Muscle of back (tissue), 13 donors: ENCODE measurements at places on chromosomes 6 and 20. TPM values are rescaled to one million over a fixed set of nuclear protein-coding genes. Genes with fewer than 3 reads are reported as not detected.
A peak's percentile ranks its signal among the peaks of the same experiment; 100 is the strongest.

ATP6V1G2 gene
- polyA plus RNA-seq: 3.4 TPM

ZBTB46 gene
- polyA plus RNA-seq: 13.1 TPM

DNA sequence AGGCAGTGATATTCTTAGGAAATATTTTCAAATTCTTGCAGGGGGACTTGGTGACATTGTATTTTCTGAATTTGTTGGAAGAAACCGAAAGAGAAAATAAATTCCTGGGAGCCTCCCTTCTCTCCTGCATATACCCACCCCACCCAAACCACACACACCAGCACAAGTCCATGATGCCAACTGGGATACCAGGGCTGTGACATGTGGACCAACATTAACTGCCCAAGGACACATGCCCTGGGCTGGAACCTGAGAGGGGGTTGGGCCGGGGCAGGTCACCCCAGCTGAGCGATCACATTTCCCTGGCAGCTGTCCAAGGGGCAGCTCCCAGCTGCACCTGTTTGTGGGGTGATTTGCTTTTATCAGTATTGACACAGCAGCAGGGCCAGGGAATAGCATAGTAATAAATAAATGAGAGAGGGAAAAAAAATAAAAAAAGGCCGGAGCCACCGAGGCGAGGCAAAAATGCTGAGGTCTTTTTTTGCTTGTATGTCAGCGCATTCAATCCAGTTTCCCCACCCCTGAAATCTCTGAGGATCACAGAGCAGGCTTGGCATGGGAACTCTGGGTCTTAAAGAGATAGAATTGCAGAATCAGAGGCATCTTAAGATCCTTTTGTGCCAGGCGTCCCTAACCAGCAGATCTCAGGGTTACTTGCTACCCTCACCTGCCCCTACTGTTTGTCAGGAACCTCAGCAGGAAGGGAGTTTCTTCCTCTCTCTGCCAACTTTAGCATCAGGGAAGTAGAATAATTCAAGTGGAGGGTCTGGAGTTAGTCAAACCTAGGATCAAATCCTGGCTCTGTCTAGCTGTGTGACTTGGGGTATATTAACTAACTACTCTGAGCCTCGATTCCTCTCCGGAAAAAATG lies 66.5 kb upstream of the PIM1 start:
- peak; percentile 78 for DNase-seq

DNA sequence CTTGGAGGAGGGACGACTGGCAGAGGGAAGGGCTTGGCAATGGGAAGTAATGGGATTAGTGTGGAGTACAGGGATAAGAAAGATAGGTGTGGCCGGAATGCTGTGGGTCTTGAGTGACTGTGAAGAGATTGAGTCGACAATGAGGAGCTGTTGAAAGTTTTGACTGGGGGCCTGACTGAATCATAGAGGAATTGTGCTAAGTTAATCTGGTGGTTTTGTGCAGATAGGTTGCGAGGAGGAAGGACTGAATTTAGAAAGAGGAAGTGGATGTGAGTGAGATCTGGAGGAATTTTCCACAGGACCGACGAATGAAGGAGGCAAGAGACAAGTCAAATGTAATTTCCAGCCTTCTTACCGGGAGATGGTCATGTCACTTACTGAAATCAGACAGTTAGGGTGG lies 143.9 kb upstream of the RALGAPA2 start:
- no peak for DNase-seq

DNA sequence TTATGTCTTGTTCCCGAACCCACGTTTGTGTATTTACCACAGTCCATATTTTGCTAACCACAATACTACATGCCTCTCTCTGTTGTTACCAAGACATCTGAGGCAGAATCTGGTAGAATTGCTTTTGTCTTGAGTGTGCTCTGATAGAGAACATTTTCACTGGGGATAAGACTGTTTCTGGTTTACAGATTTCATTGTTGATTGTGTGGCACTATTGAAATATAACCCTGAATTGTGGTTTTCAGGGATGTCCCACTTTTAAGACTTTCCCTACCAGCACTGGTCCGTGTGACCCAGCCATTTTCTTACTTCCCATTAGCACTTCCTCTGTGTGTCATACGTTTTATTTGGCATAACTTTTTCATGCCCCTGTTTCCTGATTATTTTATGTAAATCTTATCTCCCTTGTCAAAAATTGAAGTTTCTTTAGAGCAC lies 12.2 kb downstream of the NCOA7 start:
- no peak for DNase-seq

GRCh38 chr6:110098511-110099116 lies 80.9 kb downstream of the WASF1 start:
- DNase-seq: no peak

SLC24A3 gene
- polyA plus RNA-seq: 25.4 TPM

- no peak for DNase-seq
Observed at GRCh38 chr6:79231101-79231500, 3.4 kb downstream of the HMGN3 start.

TRIM10 gene
- 0.47 TPM for polyA plus RNA-seq

DNA sequence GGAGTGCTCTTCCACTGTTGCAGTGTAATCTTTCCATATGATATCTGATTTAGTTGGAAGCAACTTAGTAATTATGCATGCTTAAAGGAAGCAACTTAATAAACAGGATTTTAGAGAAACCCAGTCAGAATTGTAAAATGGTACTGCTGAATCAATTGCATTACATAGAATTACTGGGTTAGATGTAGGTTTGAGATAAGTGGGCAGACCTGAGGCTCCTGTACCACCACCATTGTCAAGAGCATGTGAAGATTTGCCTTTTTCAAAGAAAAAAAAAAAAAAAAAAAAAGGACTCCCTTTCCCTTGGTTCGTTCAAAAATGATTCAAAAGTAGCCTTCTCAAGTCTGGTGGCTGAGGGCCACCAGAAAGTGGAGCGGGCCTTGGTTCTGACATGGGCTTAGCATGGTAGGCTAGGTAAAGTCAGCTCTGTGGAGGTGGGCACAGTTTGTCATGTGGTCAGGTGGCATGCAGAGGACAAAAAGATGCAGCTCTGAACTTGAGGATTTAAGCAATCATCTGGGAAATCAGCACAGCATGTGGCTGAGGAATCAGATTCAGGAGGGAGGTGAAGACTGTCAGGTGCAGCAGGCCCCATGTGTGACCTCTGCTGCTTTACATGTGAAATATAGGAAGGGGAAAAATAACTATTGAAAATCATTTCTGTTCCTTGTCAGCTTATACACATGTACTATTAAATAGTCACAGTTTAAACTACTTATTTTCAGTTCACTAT lies 32.4 kb downstream of the ARID1B start:
- no peak for DNase-seq

NR2E1 gene
- polyA plus RNA-seq: not detected

CST4 gene
- polyA plus RNA-seq: not detected

GRCh38 chr6:31558631-31559500 lies 11.5 kb downstream of the NFKBIL1 start:
- peak; percentile 46 for DNase-seq

EEF1A2 gene
- 673 TPM for polyA plus RNA-seq

GRCh38 chr6:53250176-53251032 lies 98.3 kb downstream of the ELOVL5 start:
- DNase-seq: no peak

BPI gene
- 0.42 TPM for polyA plus RNA-seq

KCNS1 gene
- polyA plus RNA-seq: 0.12 TPM

- no peak for DNase-seq
Observed at GRCh38 chr20:33263784-33264183, 19.2 kb upstream of the BPIFB1 start.

KCNG1 gene
- polyA plus RNA-seq: 0.44 TPM

CCN5 gene
- polyA plus RNA-seq: 0.21 TPM

DNA sequence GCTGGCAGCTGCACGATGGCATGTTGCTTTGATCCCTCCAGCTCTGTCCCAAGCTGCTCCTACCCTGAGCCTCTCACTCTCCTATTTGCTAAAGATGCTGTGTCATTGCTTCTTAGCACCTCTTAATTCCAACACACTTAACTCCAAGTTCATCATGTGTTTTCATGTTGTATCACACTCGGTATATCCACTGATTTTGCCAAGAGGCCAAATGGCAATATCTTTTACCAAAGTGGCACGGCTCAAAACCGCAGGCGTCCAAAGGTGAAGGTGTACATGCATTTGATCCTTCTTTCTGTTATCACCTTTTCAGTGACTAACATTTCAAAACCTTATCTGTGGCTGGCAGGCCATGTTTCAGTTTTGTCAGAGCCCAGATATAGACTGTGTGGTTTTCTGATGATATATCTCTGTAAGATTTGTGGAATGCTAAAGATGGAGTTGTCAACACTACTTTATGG lies 217.0 kb downstream of the TBX18 start:
- DNase-seq: no peak

DNA sequence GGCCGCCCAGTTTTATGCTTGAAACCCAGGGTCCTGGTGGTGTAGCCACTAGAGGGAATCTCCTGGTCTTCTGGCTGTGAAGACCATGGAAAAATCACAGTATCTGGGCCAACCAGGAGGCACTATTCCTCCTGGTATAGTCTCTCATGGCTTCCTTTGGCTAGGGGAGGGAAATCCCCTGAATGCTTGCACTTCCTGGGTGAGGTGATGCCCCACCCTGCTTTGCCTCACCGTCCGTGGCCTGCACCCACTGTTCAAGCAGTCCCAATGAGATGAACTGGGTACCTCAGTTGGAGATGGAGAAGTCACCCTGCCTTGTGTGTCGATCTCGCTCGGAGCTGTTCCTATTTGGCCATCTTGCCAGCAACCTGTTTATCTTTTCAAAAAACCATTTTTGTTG lies 10.1 kb upstream of the ZNF337 start:
- no peak for DNase-seq

DNA sequence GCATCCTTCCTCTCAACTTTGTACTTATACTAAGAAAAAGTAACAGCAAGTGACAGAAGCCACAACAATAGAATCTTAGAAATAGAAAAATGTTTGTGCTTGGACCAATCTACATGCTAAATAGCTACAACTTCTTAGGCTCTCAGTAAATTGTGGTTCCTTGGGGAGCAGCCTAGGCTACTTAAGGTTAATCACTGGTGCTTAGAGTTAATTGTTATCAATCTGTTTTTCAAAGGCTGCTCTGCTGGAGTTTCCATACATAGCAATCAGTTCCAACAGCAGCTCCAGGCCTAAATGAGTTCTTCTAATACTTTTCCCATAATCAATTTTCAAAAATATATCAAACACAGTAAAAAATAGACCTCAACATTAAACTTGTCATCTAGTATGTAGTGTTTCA lies 571.4 kb downstream of the EPHA7 start:
- DNase-seq: no peak

AK9 gene
- polyA plus RNA-seq: 5.9 TPM

- DNase-seq: no peak
Observed at GRCh38 chr20:12829170-12829569, 179.6 kb upstream of the SPTLC3 start.

DNA sequence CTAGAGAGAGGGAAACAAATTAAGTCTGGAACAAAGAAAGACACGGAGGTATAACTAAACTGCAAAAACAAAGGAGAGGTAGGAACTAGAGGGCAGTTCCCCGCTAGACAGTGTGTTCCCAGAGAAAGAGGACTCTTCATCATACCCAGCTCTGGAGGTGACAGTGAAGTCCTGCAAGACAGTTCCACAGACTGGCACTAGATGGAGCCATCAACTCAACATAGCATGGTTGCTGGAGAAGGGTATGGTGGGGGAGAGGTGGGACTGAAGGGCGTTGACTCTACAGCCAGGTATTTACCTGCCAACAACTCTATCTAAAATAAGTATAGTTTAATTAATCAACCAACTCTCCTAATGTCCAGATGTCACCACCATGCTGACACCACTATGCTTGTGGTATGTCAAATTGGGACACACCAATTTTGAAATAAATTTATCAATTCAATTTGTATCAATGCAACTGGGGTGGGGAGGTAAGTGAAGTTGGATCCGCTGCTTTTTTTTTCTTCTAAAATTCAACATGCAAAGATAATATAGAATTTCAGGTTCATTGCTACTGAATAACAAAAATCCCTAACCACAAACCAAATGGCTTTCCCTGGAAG lies 9.7 kb downstream of the BACH2 start:
- no peak for DNase-seq

DNA sequence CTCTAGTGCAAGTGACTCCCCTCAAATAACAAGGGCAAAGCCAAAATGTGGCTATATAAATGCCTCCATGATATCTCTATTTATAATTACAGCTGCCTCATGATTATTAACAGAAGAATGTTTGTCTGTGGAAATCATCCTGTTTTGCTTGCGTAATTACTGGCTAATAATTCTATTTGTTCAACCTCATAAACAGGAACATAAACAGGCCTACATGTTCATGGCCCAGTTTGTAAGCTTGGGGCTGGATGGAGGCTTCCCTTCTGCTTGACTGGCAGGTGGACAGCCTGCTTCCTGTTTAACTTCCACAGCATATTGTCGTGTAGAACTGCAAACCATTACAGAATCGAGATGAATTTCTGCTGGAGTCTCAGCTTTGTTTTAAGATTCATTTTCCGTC lies 766.0 kb upstream of the MAP3K7 start:
- DNase-seq: no peak

GSTA3 gene
- polyA plus RNA-seq: not detected

GRCh38 chr6:84718038-84718955 lies 46.1 kb downstream of the TBX18 start:
- no peak for DNase-seq

SMLR1 gene
- polyA plus RNA-seq: 0.17 TPM

DNA sequence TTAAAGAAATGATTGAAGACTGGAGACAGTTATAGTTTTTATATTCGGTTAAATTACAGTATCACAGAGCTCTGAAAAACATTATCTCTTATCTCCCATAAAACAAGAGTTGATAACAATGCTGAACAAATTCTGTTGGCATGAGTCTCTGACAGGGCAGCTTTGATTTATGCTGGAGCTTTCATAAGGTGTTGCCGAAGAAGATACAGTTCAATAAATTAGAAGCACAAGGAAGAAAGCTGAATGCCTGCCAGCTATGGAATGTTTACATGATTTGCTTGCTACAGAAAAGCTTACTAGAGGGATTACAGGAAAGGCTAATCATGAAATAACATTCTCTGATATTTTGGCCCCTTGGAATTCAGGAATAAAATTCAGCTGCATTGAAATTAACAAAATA lies 431.9 kb upstream of the GJE1 start:
- peak; percentile 0 for DNase-seq

DNA sequence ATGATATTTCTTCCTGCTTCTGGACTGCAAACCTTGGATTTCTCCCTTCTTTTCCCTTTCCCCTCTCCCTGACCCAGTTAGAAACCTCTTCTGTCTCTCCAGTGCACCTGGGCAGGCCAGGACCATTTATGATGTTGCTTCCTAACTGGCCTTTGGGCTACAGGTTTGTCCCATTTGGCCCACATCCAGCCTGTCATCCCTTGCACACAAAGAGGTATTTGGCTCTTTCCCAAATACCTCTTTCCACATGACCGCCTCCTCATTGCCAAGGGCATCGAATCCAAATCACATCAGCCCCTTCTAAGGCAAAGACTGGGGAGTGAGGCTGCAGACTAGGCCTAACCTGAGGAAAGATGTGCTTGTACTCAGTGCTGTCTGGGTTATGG lies 13.6 kb downstream of the FGD2 start:
- no peak for DNase-seq

- DNase-seq: no peak
Observed at GRCh38 chr20:58467572-58468527, 47.3 kb downstream of the APCDD1L start.
